Activated T-cell treated with anti-CD3 and anti-CD28 coated beads for 48 hours (primary cell): ENCODE measurements at places on chromosomes 1 and 21.

- DNase-seq, result no peak
Observed at GRCh38 chr1:59346429-59346828, 49.5 kb downstream of the FGGY start.

GRCh38 chr1:62682531-62682930, 5.7 kb downstream of the DOCK7 start:
- no peak for DNase-seq

- DNase-seq, result no peak
Observed at GRCh38 chr1:201499795-201500669, 6.9 kb downstream of the CSRP1 start.

DNA sequence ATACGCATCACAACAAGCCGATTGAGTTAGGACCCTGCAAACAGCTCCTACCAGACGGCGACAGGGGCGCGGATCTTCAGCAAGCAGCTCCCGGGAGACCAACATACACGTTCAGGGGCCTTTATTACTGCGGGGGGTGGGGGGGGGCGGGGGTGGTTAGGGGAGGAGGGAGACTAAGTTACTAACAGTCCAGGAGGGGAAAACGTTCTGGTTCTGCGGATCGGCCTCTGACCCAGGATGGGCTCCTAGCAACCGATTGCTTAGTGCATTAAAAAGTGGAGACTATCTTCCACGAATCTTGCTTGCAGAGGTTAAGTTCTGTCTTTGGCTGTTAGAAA, 162.0 kb downstream of the RUNX1 start:
- DNase-seq, result no peak

DNA sequence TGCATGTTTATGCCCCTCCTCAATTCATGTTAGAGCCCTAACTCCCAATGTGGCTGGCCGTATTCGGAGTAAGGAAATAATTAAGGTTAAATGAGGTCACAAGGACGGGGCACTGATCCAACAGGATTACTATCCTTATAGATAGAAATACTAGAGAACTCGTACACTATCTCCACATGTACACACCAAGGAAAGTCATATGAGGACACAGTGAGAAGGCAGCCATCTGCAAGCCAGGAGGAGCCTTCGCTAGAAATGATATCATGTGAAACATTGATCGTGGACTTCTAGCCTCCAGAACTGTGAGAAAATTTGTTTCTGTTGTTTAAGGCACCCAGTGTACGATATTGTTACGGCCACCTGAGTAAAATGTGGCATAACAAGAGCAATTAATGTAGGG, 79.7 kb downstream of the FAF1 start:
- no peak for DNase-seq

GRCh38 chr1:233473549-233474204, 140.2 kb upstream of the KCNK1 start:
- DNase-seq, result no peak

DNA sequence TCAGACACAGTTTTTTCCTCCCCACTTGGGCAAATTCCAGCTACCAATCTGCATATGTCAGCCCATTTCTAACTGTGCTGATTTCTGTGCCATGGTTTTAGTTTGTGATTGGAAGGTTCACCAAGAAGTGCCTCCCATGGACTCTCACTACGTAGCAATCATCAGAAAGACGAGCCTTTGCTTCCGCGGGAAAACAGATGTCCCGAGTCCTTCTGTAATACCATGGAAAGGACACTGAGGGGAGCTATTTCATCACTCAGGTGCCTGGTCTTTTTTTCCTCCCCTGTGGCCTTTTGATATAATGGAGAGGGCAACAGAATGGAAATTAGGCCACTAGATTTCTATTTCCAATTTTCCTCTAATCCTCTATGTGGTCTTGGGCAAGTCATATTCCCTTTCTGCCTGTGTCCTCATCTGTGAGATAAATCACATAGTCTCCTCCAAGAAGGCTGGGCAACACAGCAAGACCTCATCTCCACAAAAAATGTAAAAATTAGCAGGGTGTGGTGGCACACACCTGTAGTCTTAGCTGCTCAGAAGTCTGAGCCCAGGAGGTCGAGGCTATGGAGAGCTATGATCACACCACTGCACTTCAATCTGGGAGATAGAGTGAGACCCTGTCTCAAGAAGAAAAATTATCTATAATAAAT, 24.8 kb downstream of the LEMD1 start:
- DNase-seq, result no peak

DNA sequence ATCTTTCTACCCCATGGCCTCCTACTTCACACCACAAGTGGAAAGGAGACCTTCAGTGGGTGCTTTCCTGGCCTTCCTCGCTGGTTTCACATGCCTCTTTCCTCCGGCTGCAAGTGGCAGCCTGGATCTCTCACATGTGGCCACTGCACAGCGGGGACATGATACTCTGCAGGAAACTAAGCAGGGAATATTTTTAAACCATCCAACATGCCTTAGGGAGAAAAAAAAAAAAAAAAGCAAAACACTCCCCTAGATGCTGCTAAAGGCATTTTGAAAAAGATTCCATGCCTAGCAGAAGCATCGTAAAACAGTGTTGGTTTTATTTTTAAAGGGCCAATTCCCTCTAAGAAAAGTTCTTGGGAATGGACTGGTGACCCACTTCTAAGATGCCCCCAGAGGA, 12.2 kb upstream of the GJA5 start:
- no peak for DNase-seq

GRCh38 chr1:3126756-3127678, 58.0 kb downstream of the PRDM16 start:
- DNase-seq, result no peak

GRCh38 chr1:28518745-28519341, 13.0 kb downstream of the RCC1 start:
- peak; percentile 52 for DNase-seq

DNA sequence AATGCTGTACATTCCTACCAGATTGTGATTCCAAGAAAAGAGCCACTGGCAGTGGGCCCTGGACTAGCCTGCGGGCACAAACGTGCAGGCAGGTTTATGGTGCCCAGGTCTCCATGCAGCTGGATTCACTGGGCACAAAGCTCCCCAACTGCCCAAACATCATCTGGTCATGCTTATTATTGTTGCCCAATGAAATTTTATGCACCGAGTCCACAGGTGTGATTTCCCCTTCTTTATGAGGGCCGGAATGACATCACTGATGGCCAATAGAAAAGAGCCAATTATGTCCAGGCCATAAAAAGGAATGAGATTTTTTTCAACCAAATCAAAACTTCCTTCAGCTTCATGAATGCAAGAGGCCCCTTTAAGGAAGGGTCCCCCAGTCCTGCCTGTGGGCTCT, 66.2 kb downstream of the ERI3 start:
- no peak for DNase-seq

DNA sequence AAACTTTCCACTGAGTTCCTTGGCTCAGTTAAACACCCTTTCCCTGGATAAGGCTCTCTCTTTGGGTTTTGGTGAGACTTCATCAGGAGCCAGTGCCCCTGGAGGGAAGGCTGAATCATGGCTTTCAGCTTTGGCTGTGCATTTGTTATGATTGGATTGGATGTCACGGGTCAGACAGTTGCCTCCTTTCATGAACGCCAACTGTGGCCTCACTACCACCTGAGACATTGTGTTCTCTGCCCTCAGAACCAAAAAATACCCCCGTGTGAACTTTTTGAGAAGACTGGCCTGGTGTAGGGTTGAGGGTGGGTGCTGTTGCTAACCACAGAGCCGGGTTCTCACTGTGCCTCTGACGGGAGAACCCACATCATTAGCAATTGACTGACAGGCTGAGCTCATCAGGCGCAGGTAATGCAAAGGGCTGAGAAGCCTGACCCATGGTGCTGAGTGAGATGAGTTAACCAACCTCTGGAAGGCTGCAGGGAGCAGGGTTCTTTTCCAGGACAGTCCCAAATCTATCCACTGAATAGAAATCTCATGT, 65.6 kb downstream of the HHAT start:
- DNase-seq, result no peak

DNA sequence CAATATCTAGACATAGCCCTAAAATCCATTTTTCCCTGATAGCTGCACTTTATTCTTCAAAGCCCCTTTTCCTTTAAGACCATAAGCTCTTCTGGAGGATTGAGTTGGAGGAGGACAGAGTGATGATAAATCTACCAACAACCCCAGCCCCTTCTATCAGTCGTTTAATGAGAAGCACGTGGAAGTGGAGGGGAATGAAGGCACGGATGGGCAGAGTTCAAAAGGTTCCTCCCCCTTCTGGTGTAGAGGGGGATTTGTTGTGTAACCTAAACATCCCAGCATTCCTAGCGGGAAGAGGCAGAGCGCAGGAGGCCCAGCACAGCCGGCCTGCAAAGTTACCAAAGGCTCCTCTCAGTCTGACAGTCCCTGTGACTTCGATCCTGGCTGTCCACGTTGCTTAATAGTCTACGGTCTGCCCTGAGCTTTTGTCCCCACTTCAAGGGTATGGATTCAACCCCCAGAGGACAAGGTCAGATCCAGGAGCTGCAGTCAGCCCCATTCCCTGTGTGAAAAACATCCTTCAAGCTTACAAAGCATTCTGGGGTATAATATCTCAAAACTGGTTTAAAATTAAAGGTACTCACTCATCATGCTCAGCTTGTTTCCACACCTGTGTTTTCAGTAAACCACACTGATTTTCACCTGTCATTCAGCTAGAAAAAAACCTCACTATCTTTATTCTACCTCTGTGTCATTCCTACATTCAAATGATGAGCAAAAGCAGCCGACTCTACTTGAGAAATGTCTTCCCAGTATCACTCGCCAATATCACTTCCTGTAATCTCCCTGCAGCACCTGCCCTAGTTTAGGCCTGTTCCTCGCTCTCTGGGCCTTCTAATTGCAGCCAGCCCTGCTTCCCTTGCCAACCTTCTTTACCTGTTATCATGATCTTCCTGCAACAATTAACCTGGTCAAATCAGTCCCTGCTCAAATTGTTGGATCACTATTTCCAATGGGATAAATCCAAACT, 117.9 kb downstream of the PLPP3 start:
- DNase-seq, result no peak

- DNase-seq, result no peak
Observed at GRCh38 chr1:11676386-11677103, 4.4 kb downstream of the MAD2L2 start.

DNA sequence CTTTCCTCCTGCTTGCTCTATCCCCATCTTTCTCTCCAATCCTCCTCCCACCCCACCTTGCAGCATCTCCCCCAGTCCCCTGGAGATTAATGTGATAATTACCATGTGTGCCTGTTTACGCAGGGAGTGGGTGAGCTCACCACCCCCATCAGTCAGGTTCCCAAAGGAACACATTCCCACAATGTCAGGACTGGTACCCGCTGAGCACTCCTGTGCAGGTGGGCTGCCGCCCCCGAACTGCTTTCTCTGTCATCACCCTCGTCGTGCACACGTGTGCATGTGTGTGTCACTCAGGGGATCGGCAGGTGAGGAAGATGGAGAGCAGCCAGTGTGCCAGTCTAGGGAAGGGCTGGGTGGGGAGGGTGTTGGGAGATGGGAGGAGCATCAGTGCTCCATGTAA, 163.4 kb downstream of the CACNA1E start:
- no peak for DNase-seq

DNA sequence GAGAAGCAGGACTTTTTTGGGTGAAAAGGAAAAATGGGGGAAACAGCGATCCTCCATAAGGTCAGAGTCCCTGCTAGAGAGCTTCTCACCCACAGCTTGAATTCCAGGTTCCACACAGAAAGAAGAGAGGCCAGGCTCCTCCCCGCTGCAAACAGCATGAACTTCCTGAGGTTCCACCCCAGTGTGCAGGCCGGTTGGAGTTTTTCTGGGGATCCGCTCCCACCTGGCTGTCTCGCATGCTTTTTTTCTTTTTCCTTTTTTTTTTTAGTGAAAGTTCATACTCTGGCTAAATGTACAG, 595.1 kb upstream of the ZP4 start:
- DNase-seq, result no peak

- no peak for DNase-seq
Observed at GRCh38 chr1:160724465-160725242, 13.0 kb upstream of the CD48 start.

GRCh38 chr1:232792949-232793348, 12.3 kb upstream of the MAP10 start:
- DNase-seq, result no peak

DNA sequence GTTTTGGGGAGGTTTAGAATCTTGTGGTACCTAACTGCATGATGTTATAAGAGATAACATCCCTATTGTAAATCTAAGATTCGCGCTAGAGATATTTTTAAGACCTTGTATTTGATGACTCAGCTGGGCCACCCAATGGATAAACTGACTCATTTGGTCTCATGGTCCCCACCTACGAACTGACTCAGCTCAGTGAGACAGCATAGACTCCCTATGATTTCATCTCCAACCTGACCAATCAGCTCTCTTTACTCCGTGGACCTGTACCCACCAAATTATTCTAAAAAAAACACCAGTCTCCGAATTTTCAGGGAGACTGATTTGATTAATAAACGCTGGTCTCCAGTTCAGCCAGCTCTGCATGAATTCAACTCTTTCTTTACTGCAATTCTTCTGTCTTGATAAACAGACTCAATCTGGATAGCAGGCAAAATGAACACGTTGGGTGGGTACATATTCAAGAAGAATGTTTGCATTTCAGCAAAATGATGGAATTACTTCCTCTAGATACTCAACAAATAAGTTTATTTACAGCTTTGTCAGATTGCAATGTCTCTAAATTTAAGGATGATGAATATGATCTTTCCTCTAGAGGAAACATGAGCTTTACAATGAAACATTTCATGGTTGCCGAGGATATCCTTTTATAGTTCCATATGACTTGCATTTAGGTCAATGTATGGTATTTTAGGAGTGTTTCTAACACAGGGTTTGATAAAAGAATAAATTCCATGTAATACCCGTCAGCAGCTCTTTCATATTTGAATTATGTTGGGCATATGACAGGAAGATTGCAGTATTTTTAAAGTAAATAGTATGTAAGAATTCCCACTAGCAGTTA, 516.6 kb upstream of the RGS18 start:
- no peak for DNase-seq

- no peak for DNase-seq
Observed at GRCh38 chr1:29777522-29777921, 541.2 kb downstream of the PTPRU start.

DNA sequence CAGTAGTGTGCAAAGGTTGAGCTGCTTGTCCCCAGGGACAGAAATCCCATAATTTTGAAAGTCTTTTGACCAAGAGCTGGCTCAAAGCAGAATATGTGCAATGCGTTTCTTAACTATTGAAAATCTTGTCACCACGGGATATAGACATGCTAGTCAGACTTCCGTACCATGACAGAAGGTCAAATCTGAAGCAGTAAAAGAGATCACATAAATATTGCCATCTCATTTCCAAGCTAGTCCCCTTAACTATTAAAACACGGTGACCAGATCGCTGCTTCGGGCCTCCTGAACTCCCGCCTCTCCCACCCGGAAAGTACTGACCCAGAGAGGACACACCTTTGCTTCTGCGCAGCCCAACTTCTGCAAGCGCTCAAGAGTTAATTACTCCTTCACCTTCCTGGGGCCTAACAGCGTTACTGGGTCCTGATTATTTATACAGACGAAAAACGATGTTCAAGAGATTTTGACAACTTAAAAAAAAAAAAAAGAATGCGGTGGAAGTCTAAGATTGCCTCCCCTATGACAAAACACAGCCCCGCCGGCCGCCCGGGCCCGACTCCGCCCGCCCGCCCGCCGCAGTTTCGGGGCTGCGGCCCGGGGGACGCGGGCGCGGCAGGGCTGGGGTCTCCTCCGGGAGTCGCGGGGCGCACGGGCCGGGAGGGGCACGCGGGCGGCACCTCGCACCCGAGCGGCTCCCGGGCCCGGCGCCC, 692 bp downstream of the SORT1 start:
- no peak for DNase-seq
